Epithelial cell of esophagus (primary cell): ENCODE measurements at places on chromosomes 1 and 21.

DNA sequence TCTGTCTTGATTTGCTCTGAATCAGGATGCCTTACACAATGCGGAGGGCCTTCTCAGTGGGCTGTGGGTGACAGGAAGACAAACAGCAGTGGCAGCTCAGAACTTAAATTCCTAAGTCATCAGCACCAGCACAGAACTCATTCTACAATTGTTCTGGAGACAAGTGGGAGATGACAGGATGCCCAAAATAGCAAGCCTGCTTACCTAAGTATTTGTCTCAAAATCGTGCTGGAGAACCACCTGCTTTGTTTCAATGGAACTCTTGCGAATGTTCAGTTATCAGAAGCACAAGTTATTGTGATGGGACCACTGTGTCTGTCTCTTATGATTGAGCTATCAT is 76.1 kb downstream of the VCAM1 start:
- DNase-seq, result no peak

DNA sequence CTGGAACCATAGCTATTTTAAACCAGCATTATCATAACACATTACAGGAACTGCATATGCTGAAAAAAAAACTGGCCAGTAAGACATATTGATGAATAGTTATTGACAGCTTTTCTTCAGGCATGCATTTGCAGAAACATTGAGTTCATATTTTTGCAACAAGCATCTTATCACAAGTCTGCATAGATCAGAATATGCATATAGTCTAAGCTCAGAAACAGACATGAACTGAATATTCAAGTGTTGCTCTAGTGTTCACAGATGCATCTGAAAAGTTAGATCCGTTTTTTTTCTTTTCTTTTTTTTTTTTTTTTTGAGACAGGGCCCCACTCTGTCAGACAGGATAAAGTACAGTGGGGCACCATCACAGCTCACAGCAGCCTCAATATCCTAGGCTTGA is 22.8 kb downstream of the PRMT6 start:
- DNase-seq, result no peak

- no peak for DNase-seq
These were observed 871 bp upstream of the ERICH3 start for GRCh38 chr1:74674278-74675048.

DNA sequence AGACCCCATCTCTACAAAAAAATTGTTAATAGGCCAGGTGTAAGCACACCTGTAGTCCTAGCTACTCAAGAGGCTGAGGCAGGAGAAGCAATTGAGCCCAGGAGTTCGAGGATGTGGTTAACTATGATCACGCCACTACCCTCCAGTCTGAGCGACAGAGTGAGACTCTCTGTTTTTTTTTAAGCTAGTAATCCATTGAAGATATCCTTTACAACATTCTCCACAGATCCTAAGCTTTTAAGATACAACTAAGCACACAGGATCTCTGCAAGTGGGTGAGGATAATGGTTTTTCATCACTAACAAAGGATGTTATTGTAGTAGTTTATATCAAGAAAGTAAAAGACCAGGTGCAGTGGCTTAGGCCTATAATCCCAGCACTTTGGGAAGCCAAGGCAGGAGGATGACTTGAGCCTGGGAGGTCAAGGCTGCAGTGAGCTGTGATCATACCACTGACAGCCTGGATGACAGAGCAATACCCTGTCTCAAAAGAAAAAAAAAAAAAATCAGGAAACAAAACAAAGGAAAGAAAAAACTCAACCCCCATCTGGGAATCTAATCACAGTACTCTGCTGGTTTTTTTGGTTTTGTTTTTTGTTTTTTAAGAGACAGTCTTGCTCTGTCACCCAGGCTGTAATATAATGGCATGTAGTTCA is 166.1 kb downstream of the RERE start:
- DNase-seq, result no peak

GRCh38 chr1:226107471-226108460 is 45.2 kb downstream of the H3-3A start:
- DNase-seq, result peak; percentile 70

- no peak for DNase-seq
These were observed 13.0 kb downstream of the UCK2 start for GRCh38 chr1:165840423-165840822.

GRCh38 chr1:46823151-46823550 is 24.3 kb downstream of the CYP4B1 start:
- DNase-seq, result no peak

DNA sequence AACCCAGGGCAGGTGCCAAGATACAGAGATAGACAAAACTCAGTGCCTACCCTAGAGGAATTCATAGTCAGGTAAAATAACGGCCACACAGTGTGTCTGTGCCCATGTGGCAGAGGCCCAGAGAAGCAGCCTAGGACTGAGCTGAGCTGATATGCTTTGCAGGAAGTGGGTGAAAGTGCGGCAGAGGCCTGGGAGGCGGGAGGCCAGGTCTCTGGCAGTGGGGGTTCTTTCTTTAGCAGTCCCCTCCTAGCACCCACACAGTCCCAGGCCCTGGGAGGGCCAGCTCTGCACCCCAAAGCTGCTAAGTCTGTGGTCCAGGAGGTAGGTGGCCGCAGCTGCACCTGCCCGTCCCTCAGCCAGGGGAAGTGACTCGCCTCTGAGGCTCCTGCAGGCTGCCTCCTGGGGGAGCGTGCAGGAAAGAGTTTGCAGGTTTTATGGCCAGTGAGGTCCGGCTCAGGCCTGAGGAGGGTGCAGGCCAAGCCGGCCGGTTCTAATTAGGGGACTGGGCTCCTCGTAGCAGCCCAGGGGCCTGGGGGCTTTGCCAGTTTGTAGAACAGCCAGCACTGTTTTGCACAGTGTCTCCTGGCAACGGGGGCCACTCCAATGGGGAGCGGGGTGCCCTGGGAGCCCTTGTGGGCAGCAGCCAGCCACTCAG is 107.9 kb downstream of the SPSB1 start:
- DNase-seq, result peak; percentile 18

- DNase-seq, result peak; percentile 96
These were observed at the start of gene BTF3L4 for GRCh38 chr1:52056163-52056936. Gene BTF3L4, plus strand, starts transcription at chr1:52056295. Its CDS starts 3,553 bp downstream, at chr1:52059848.

DNA sequence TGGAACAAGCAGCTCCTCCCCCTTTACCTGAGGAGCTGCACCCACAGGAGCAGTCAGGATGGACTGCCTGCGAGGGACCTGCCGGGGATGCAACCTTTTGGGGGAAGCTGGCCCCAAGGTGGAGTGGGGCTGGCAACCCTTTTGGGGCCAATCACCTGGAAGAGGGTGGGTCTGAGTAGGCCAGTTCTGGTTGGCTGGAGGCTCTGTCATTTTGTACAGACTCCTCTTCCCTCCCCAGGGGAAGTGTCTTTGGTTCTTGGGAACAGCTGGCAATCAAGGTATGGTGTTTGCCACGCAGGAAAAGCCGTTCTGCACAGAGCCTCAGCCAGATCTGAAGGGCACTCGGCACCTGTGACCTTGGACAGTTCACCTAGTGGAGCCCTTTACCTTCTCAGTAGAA is 280 bp upstream of the A3GALT2 start:
- DNase-seq, result no peak

GRCh38 chr1:28135371-28136168 is 40.9 kb downstream of the PTAFR start:
- DNase-seq, result peak; percentile 96

DNA sequence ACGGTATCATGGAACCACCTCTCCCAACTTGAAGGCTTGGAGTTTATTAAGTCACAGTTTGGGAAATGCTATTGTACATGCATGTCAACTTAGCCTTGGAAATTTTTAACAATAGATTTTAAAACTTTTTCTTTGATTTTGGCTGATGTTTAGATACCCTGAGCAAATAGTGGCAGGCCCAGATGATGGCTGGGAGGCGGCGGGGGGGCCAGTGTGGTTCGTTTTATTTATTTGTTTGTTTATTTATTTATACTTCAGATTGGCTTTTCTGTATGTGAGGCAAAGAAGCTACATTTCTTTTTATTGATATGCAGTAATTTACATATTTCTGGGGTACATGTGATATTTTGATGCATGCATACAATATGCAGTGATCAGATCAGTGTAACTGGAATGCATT is 82.0 kb downstream of the VWA5B1 start:
- DNase-seq, result no peak

DNA sequence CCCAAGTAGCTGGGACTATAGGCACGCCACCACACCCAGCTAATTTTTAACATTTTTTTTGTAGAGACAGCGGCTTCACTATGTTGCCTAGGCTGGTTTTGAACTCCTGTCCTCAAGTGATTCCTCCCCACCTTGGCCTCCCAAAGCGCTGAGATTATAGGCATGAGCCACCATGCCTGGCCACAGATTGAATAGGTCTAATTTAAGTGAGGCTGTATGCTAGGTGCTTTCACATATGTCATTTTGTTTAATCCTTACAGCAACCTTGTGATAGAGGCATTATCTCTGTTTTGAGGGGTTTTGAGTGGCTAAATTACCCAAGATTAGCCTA is 7.2 kb downstream of the INTS3 start:
- DNase-seq, result no peak

GRCh38 chr1:103199001-103199400 is 90.7 kb upstream of the COL11A1 start:
- no peak for DNase-seq

GRCh38 chr1:6750490-6750889 is 34.8 kb upstream of the CAMTA1 start:
- no peak for DNase-seq

GRCh38 chr21:29181799-29182470 is 51.5 kb downstream of the MAP3K7CL start:
- DNase-seq, result peak; percentile 84

DNA sequence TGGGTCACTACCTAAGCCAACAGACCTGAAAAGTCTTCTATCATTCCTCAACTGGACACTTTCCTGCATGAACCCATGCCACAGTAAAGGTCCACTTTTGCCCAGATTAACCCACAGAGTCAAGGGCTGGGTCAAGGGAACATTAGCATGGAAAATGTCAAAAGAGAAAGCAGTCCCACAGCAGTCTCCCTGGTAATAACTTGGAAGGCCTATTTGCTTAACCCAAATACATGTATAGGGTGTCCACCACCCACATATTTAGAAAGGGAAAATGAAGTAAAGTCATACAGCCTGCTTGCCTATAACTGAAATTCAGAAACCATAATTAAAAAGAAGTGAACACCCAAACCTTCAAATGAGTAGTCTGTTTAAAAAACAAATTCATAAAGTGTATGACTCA is 16.1 kb upstream of the HSD3B1 start:
- no peak for DNase-seq

- no peak for DNase-seq
These were observed 26.3 kb downstream of the PRMT2 start for GRCh38 chr21:46661642-46662366.

- no peak for DNase-seq
These were observed 45.3 kb upstream of the PLPPR4 start for GRCh38 chr1:99218999-99219398.
